ENCODE measurements at places on chromosomes 12 and 14. TPM values are rescaled to one million over a fixed set of nuclear protein-coding genes. Genes with fewer than 3 reads are reported as not detected.

Gene KLRB1
- total RNA-seq: not detected

Gene TMCC3
- 62.6 TPM for total RNA-seq

Gene LRIG3
- 115 TPM for total RNA-seq

Gene TMPRSS12
- not detected for total RNA-seq

Gene INSM2
- total RNA-seq: 0.14 TPM

Gene ENDOU
- not detected for total RNA-seq

Gene SLC2A14
- not detected for total RNA-seq

Gene RTL1
- total RNA-seq: not detected

Gene MMP17
- total RNA-seq: 19.1 TPM

Gene TAS2R20
- 6.0 TPM for total RNA-seq

Gene SOAT2
- total RNA-seq: not detected

Gene P2RX2
- not detected for total RNA-seq

Gene NFE2
- not detected for total RNA-seq

Gene PITPNM2
- total RNA-seq: 14.5 TPM

Gene LRRC10
- total RNA-seq: not detected

Gene GARIN6
- total RNA-seq: not detected

Gene BLOC1S1
- total RNA-seq: 480 TPM

Gene DUSP16
- 16.1 TPM for total RNA-seq

Gene DDHD1
- total RNA-seq: 6.4 TPM

Gene VPS37B
- 126 TPM for total RNA-seq
